ENCODE measurements at places on chromosomes 1 and 21. TPM values are rescaled to one million over a fixed set of nuclear protein-coding genes. Genes with fewer than 3 reads are reported as not detected.

- no peak for DNase-seq
Measured at GRCh38 chr21:29145852-29146453, 15.5 kb downstream of the MAP3K7CL start.

DNA sequence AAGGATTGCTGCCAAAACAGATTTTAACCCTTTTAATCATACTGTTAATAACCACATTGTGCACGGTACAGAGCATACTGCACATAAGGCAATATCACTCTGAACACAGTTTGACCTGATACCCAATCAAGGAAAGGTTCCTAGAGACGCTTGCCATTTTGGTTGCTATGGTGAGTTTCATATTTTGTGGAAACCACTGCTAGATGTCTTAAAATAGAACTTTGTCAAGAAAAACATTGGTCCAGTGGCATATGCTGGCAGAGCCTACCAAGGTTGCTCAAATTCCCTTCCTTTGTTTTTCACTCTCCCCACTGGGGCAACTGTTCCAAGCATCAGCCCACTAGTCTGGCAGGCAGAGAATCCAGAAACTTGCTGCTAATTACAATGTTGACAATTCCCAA, 114.8 kb upstream of the DPYD start:
- DNase-seq = no peak

DNA sequence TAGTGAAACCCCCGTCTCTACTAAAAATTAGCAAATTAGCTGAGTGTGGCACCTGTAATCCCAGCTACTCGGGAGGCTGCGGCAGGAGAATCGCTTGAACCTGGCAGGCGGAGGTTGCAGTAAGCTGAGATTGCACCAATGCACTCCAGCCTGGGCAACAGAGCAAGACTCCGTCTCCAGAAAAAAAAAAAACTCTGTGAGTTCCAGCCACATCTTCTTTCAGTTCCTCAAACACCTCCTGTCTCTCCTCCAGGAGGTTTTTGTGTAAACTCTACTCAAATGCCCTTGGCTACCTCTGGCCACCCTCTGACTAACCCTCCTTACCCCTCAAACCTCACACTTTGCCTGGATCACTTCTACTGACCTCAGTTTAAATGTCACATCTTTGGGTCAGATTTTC, 38.1 kb downstream of the RCSD1 start:
- no peak for DNase-seq

GRCh38 chr21:25409978-25410377, 197.3 kb downstream of the MRPL39 start:
- no peak for DNase-seq

GRCh38 chr1:183394435-183394834, 23.7 kb downstream of the NMNAT2 start:
- no peak for DNase-seq

DNA sequence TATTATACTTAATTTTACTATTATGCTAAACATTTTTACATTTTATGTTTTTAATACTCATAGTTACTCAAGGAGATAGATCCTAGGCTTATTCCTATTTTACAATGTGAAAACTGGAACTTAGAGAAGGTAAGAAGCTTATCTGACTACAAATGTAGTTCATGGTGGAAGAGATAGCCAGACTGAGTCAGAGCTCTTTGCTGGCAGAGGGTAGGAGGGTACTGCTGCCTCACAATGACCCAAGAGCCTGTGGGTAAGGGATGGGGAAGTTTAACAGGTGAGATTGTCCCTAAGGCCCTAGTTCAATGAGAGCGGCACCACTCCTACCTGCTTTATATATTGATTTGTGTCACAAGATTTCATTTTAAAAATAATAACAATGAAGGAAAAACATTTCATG, 34.1 kb upstream of the NEK7 start:
- DNase-seq = no peak

DNA sequence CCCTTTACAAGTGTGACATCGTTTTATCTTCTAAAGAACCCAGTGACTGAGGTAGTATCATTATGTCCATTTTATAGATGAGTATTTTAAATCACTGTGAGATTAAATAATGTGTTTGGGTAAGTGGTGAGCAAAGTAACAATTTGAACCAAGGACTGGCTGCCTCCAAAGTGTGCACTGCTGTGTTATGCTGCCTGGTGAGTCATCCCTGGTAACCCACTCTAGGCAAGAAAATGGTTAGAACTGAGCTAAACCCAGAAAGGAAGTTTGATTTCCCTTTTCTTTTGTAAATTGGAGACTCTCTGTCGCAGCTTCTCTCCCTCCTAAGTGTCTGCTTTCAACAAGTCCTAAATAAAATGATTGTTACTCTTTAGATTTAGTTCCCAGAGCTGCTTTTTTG, 342.8 kb upstream of the KAZN start:
- DNase-seq = no peak

DNA sequence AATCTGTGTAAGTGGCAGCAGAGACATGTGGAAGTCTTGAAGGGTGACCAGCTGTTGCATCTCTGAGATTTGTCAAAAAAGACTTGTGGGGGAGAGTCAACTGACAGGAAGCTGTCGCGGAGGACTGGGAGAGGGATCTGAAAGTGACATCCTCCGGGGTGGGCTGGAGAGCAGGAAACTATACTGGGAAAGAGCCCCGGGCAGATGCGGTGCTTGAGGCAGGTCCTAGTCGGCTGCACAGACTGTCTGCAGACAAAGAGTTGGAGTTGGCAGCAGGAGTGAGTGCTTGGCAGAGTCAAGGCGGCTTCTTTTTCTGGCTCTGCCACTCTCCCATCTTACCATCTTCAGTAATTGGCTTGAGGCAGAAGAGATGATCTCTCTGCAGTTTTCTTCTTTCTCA, 294.0 kb upstream of the C1orf87 start:
- no peak for DNase-seq

DNA sequence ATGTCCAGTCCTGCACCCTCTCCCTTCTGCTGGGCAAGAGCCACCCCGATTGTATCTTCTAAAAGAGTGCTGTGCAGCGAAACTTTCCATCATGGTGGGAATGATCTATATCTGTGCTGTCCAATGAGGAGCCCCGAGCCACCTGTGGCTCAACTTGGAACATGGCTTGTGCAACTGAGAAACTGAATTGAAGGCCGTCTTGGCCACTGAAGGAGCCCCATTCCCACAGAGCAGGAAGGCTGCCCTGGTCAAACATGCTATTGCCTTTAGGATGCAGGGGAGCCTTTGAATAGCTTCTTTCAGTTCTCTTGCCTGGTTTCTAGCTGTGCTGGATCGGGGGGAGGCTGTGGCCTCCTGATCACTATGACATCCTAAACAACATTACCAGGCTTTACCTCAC, 427.6 kb downstream of the SETD4 start:
- no peak for DNase-seq

PIK3CD gene
- 0.46 TPM for total RNA-seq

NHLH1 gene
- 0.28 TPM for total RNA-seq

MCOLN2 gene
- total RNA-seq = not detected

Data from Caco-2 (cell line).